ENCODE measurements at places on chromosomes 3 and 15.

DNA sequence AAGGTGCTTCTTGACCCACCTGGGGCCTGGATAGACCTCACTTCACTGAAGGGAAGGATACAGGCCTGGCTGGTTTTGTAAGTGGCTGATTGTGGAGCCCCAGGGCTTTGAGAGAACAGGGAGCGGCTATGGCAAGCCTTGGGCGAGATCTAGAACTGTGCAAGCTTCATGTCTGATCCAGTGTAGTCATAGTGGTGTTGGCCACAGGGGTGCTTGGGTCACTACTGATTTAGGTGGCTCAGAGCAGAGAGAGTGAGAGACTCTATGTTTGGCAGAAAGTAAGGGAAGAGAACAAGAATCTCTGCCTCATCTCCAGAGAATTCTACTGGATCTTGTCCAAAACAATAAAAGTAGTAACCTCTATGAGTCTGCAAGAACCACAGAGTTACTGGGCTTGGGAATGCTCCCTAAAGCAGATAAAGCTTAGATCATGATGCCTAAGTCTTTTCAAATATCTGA, 394.2 kb upstream of the EPHA3 start:
- no peak for DNase-seq

- DNase-seq = peak; percentile 98
These were observed 13.7 kb upstream of the CCR3 start for GRCh38 chr3:46228260-46229242.

DNA sequence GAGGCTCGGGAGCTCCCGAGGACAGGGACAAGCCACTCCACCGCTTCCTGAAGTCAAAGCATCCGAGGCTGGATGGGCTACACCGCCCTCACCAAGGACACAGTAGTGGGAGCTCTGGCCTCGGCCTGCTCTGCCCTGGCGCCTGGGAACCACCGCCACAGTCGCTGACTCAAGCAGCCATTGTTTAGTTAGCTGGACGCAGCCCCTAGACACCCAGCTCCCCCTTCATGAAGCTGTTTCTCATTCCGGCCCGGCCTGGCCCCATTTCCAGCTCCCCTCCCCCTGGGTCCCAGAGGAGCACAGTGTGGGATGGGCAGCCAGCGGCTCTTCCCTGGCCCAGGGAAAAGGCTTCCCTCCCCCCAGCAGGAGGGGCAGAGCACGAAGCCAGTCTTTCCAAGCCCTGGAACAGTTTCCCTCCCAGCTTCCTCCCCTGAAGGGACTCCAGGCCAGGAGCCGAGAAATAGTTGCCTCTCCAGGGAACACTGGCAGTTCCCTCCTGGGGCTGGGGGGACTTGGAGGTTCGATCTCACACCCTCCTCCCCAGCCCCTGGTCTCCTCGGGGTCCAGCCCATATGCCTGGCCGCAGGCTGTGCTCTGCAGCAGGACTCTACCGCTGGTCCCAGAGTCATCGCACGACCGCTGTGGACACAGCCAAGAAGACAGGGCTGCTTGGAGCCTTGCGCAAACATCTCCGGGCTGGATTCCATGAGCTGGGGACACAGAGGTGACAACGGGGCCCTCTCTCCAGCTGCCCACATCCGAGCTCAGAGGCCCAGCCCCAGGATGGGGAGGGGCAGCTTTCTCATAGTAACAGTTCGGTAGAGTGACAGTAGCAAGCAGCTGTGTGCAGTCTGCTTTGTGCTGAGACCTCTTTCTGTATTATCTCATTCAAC, 10.0 kb downstream of the PLXND1 start:
- DNase-seq = peak; percentile 63

GRCh38 chr3:60912142-60912541, 339.1 kb downstream of the FHIT start:
- no peak for DNase-seq

DNA sequence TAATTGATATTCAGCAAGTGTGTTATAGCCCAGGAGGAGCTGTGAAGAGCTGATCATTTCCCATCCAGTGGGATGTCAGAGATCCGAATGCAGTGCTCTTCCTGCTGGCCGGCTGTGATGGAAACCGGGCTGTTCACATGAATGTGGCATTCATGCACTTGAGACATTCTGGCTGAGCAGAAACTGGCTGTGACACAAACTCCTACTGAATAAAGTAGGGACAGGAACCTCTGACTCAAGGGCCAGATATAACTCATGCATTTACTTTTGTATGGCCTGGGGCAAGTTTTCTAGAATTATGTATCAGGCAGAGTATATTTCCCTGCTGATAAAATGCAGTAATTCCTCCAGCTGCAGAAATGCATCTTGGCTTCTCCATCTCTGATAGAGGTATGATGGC, 83.4 kb upstream of the FAM3D start:
- no peak for DNase-seq

GRCh38 chr15:51585986-51586385, 36.6 kb downstream of the DMXL2 start:
- DNase-seq = no peak

DNA sequence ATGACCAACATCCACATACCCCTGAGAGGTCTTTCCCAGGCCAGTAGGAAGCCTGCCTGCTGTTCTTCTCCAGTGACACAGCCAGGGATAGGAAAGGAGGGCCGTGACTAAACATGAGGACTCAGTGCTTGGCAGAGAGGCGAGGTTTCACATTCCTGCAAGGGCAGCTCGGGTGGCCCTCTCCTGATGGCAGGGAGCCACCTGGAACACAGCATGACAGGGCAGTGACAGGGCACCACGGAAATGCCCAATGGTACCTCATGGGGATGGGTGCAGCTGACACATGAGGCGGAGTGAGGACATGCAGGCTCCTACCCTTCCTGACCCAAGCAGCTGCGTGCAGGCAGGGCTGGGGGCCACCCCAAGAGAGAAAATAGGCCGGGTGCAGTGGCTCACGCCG, 7.4 kb upstream of the TGM5 start:
- DNase-seq = no peak

DNA sequence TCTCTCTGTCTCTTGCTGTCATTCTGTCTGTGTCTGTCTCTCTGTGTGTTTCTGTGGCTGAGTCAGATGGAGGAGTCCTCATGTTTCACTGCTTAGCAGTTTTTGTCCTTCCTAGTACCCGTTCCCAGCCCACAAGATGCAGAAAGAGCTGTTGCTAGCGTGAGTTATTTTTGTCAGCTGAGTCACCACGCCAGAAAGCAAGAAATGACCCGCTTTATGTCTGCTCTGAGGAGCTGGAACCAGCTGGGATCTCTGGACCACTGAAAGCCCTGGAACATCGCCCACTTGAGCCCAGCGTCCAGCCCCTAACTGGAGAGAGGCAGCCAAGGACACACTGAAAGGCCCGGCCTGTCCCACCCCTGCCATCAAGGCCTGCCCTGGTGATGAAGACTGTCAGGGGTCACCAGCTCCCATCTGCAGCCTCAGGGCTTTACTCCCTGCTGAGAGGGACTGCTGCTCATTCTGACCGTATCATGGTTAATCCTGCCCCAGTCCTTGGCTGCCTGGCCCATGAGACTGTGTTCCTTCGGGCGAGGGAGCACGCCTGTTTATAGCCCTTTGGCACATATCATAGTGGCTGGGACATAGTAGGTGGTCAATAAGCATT, 101.7 kb upstream of the TPM1 start:
- no peak for DNase-seq

GRCh38 chr15:56047354-56047753, 53.9 kb upstream of the NEDD4 start:
- DNase-seq = no peak

- DNase-seq = no peak
These were observed 18.4 kb upstream of the MGLL start for GRCh38 chr3:127840671-127841070.

DNA sequence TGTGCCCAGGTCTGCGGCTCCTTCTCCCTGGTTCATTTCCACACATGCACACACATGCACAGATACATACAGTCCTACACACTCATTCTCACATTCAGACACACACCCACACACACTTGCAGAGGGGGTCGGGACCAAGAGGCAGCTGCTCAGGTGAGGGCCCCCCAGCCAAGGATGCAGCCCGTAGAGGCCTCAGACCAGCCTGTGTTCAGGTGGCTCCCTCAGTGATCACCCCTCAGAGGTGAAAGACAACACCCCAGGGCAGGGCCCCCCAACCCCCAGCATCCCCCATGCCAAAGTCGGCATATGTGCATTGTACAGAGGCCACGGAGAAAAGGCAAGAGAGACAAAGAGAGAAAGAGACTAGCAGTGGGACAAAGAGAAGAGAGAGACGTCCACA, 5.9 kb upstream of the CORO2B start:
- no peak for DNase-seq

DNA sequence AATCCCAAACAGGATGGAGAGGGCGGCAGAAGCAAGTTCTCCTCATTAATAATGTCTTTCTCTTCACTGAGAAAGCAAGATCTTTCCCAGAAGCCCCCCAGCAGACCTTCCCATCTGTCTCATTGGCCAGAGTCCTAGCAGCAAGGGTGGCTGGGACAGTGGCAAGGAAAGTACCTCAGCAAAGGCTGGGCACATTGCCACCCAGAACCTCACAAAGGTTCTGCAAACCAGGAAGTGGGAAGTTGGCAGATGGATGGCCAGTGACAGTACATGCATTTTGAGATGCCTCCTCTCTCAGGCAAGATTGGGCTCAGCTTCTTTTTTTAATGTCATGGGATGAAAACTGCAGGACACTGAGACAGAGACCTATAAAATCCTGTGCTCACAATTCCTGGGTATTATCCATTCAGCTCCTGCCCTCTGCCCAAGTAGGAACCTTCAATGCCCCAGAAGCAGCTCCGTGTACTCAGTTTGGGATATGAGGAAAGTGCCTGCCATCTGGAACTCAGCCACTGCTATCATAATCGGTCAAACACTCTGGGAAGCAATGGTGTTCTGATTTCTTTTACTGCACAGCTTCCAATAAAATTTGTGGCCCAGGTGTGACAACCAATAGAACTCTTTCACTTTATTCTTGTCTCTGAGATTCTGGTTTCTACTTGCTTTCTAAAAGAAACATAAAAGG, 25.5 kb downstream of the DPH3 start:
- no peak for DNase-seq

DNA sequence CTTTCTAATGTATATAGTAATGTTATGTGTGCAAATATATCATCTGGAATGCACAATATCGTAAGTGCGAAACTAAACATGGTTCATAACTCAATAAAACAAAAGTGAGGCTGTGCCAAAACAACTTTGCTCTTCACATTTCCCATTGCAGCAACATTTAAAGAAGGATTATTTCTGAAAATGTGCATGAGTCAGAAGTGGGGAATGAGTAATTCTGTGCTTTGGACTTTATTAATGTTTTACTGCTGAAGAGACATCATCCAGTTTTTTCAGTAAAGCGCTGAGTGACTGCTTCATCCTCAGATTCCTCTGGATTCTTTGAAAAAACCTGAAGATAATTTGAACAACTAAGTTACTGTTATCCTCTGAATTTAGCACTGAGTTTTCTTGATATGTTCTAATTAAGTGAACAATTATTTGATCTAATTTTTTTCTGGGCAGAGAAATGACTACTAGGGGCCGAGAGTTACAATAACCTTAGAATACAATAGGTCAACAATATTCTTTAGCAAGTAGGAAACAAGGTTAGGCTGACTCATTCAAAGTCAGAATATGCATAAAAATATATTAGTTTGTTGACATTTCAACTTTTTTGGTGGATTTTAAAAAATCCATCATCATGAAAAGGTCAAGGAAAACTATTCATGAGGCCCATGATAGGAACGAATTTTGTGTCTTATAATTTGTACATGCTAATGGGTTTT, 20.0 kb upstream of the PLCL2 start:
- DNase-seq = no peak

DNA sequence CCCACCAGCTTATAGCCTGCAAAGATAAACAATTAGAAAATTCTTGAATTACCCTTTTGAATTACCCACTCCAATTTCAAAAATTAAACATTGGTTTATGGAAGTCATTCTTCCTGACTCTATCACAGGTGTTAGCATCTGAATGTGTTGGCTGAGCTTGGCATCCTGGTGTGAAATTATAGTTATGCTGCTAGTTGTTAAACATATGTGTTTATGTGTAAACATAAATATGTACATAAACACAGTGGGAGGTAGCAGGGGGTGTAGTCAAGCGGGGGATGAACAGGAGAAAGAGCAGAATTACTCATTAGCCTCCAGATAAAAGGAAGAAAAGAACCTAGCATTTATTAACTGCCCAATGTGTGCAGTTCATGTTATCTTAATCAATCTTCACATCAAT, 530.2 kb downstream of the MCTP2 start:
- no peak for DNase-seq

DNA sequence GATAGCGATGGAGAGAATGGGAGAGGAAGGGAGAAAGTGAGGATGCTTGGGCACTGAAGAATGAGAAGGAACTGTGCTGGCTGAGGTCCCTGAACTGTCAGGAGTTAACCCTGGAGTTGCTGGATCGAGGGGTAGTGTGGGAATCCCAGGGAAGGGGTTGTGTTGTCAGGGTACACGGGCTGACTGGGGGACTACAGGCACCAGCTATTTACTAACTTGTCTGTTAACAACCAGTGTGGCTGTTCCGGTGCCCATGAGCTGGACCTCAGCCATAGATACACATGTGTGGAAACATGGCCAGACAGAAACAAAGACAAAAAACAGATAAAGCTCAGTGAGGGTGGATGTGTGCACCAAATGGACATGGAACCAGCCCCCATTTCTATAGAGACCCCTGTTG, 55.1 kb downstream of the GASK1A start:
- DNase-seq = no peak

- DNase-seq = peak; percentile 41
These were observed 386 bp downstream of the SQOR start for GRCh38 chr15:45635191-45635638.

DNA sequence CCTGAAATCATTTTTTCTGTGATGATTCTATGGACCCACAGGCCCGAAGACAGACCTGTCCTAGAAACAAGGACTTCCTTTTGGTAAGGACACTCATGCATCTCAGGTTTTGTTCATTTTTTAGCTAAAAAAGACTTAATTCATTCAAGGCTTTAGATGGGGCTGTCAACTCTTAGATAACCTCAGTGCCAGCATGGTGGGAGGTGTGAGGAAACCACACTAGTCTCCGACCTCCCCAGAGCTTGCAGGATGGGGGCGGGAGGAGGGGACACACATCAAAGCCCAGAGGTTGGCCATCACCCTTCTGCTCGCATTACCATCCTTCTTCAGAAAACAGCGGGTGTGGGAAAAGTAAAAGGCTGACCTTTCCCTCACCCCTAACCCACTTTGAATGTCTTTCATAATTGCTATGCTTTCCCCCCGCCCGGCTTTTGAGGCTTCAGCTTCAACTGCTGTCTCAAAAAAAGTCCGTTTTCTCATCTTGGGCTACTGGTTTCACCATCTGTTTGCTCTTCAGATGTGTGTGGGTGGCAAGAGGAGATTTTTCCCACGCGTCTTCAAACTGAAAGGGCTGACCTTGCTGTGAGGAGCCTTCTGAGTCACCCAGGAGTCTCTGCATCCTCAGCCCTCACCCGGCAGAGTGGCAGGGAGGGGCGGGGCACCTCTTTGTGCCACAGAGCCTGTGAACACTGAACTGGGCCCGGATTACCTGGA, 27.6 kb upstream of the CXCR6 start:
- no peak for DNase-seq

DNA sequence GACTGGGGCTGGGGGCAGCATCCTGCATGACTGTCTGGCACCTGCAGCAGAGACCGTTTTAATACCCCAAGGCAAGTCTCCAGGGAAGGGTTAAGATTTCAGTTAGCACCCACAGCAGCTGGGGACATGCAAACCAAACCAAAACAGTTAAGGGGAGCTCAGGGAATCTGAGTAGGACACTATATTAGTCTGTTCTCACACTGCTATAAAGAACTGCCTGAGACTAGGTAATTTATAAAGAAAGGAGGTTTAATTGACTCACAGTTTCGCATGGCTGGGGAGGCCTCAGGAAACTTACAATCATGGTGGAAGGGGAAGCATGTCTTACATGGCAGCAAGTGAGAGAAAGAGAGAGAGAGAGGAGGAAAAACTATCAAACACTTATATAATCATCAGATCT, 25.3 kb downstream of the GALNT15 start:
- no peak for DNase-seq
